ENCODE measurements at places on chromosomes 1 and 21. TPM values are rescaled to one million over a fixed set of nuclear protein-coding genes. Genes with fewer than 3 reads are reported as not detected.

Gene RCSD1
- 58.8 TPM for total RNA-seq

Gene UBR4
- total RNA-seq, result 70.3 TPM

Gene TNFRSF18
- not detected for total RNA-seq

Gene SLC9C2
- 0.31 TPM for total RNA-seq

Gene CTSS
- total RNA-seq, result 64.7 TPM

Gene MANEAL
- total RNA-seq, result 1.3 TPM

Gene CC2D1B
- 15.6 TPM for total RNA-seq

- no peak for DNase-seq
Measured at GRCh38 chr1:225580238-225581099, 72.5 kb downstream of the ENAH start.

GRCh38 chr1:19011845-19012231, 55.4 kb upstream of the IFFO2 start:
- no peak for DNase-seq

DNA sequence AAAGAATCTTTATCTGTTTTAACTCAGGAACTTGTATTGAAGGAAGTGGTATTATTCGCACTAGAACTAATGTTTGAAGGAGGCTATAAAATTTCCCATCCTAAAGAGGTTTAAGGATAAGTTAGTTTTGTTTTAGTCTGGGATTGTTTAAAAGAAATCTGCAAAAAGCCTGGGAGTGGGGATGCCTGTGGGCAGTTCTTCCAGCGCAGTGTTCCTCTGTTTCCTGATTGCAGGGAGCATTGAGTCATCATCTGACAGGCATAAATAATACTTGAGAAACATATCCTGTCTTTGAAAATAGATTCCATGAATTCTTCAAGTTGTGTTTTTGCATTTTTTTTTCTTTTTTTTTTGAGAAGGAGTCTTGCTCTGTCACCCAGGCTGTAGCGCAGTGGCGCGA, 350.8 kb upstream of the PTBP2 start:
- no peak for DNase-seq

DNA sequence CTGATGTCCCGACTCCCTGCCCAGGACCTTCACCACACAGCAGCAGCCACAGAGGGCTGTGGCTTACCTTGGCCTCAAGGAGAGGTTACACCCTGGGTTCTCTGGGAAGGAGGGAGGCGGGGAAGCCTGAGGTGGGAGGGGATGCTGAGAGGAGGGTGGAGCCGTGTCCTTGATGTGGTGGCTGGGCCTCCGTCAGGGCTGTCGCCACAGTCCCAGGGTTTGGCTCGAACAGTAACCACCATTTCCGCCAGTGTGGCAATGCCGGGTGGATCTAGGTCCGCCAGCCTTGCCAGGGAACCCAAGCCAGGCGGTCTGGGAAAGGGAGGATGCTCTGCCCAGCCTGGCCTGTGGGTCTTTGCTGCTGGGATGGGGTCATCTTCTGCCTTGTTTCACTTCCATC, 18.4 kb upstream of the CDCA8 start:
- DNase-seq, result no peak

GRCh38 chr1:152640351-152640750, 17.4 kb upstream of the LCE3A start:
- DNase-seq, result no peak

DNA sequence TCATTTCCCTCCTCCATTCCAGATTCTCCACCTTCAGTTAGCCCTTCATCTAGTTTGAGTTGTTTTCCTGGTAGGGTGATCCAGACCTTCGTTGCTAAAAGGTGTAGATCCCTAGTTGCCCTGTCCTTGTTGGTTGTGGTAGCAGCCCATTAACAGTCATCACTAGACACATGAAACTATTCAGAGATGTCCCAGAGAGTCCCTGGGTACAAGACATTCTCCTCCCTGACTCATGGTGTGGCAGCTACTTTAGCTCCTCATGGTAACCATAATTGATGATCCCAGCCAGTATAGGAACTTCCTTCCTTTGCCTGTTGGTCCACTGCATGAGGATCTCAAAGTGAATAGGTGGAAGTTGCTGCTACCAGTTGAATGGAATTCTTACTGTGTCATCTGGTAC, 6.0 kb upstream of the SH2D2A start:
- no peak for DNase-seq

DNA sequence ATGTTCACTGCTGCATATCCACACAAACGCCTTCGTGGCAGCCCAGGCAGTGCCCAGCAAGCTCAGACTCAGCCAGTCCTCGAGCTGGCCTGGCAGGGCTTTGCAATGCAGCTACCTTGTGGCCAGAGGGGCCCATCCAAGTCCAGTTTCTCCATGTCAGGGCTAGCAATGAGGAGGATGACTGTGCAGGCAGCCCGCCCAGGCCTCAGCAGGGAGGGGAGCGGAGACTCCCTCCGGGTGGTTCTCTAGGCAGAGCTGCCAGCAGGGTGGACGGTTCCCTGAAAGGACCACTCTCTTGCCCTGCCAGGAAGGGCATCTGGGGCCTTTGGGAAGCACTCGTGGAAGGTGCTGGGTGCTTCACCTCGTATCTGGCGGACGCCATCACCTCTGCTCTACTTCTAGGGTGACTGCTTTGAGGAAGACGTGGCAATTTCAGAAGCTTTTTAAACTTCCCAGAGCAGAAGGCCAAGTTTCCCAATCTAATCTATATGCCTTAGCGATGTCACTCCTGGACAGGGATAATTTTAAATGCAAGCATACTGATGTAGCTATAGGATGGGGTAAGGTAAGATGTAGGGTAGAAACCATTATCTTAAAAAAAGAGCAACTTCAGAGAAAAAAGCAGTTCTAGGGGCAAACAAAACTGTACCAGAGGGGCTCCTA, 56.2 kb downstream of the RUNX1 start:
- peak; percentile 75 for DNase-seq

DNA sequence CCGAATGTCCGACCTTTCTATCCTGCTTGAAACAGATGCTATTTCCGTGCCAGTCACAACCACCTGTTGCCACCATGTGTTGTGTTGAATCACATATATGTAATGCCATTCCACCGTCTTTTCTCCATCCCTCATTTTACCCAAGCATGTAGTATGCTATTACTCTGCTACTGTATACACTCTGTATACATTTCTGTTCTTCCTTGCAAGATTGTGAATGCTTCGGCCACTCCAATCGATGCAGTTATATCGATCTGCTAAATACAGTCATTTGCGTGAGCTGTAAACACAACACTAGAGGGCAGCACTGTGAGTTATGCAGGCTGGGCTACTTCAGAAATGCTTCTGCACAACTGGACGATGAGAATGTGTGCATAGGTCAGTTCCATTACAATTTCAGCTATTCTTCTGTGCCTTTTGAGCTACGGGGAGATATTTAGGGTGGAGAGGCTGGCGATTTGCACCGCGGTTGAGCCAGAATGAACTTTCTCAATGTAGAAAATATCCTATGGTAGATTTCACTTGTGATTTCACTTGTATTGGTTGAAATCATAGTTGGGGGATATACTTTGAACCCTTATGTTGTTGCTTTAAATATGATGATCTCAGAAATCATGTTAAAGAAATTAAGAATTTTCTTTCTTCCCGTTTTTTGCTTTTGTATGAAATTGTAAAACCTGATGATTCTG, 289.8 kb downstream of the NTNG1 start:
- DNase-seq, result no peak

GRCh38 chr1:202662081-202662480, 48.2 kb downstream of the SYT2 start:
- DNase-seq, result no peak

GRCh38 chr1:234530672-234531071, 51.7 kb upstream of the TARBP1 start:
- DNase-seq, result no peak

DNA sequence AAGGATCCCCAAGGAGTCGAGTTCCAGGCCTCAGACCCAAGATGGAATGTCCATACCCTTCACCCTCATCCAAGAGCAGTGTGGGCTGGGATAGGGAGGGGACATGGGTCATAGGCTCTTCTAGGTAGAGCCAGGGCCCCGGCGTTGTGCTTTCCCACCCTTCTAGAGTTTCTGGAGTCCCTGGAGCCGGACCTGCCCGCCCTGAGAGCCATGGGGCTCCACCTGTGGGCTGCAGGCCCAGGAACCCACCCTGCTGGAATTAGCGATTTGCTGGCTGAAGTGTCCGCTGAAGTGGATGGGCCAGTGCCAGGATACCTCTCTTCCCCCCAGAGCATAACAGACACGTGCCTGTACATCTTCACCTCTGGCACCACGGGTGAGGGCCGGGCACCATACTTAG, 1.1 kb downstream of the SLC27A3 start:
- no peak for DNase-seq

GRCh38 chr1:14435368-14436023, 163.0 kb upstream of the KAZN start:
- no peak for DNase-seq

GRCh38 chr1:25771221-25772114, 28.5 kb upstream of the SELENON start:
- peak; percentile 37 for DNase-seq
